IPS DF 19.7 (cell line): ENCODE measurements at places on chromosomes 1 and 21.

DNA sequence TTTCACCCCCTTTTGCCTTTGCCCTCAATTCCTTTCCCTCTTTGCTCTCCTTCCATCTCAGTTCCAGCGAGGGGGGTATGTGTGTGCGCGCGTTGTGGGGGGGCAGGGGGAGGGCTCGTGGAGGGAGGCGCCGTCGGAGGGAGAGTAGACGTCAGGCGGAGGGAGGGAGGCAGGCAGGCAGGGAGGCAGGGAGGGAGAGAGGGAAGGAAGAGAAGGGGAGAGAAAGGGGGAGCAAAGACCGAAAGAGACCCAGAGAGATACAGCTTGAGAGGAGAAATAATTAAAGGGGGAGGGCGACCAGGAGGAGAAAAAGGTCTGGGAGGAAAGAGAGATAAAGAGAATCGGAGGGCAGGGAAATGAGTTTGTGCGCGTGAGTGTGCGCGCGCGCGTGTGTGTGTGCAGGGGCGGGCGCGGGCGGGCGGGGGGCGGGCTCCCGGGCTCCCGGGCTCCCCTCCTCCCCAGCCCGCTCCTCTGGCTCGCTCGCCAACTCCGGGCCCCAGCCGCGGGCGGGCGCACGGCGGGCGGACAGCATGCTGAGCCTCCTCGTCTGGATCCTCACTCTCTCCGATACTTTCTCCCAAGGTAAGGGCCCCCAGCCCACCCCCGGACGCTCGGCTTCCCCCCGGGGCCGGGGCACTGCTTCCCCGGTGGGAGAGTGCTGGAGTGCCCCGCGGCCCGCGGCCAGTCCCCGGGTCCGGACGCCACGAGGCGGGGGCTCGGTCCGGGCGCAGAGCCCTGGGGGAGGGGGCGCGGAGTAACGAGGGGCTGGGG lies at the start of gene KIRREL1:
Gene KIRREL1, plus strand, starts transcription at position 499 of the 771 bp plus-strand sequence. Its CDS starts 32 bp downstream, at position 531.
- DNase-seq, result no peak

GRCh38 chr1:3564921-3565831 lies 46.1 kb downstream of the MEGF6 start:
- DNase-seq, result no peak

DNA sequence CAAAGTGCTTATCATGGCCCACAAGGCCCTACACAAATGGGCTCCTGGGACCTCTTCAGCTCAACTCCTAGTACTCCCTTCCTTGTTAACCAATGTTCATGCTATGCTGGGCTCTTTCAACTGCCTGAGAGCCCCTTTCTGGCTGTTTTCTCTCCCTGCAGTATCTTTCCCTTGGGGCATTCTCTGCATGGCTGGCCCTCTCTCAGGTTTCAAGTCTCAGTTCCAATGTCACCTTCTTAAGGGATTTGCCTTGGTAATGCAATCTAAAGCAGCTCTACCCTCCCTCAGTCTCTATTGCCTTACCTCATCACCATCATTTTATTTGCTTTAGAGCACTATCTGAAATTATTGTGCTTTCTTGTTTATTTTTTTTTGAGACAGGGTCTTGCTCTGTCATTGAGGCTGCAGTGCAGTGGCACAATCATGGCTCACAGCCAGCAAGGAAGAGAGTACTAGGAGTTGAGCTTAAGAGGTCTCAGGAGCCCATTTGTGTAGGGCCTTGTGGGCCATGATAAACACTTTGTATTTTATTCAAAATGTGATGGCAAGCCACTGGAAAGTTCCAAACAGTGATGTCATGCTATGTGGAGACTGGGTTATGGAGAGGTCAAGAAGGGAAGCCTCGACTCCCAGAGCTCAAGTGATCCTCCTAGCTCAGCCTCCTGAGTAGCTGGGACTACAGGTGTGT lies 63.4 kb upstream of the SRSF10 start:
- no peak for DNase-seq

DNA sequence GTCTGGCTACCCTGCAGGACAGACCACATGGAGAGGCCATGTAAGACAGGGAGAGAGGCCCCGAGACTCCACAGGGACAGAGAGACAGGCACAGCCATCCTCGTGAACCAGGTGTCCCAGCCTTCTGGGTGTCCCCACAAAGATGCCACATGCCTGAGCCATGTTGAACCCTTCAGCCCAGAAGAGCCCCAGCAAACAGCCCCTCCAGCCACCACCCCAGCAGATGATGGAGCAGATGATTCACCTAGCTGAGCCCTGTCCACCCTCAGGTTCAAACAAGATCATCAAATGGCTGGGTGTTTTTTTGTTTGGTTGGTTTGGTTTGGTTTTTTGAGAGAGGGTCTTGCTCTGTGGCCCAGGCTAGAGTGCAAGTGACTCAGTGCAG lies 78.7 kb downstream of the DHRS3 start:
- DNase-seq, result no peak

- DNase-seq, result no peak
Measured at GRCh38 chr21:46617267-46618051, 12.6 kb upstream of the S100B start.

DNA sequence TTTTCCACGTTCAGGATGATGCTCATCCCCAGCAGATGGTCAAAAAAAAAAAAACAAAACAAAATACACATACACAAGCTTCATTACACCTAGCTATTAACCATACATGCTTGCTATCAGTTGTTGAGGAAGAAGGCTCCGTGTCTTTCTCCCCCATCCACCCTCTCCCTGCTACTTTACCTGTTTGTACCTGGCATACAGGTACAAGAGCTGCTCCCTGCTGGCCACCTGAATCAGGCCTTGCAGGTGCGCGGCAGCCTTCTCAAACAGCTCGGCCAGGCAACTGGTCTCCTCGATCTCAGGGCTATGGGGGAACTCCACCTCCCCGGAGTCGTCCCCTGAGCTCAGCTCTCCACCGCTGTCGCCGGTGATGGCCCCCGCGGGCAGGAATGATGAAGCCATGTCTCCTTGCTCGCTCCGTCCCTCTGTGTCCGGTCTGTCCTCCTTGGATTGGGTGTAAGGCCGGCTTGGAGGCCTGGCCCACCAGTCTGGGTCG lies 464 bp downstream of the ACBD6 start:
- DNase-seq, result no peak

- DNase-seq, result no peak
Measured at GRCh38 chr1:158037866-158038359, 44.5 kb downstream of the KIRREL1 start.

- DNase-seq, result no peak
Measured at GRCh38 chr1:55530749-55531478, 315.8 kb upstream of the USP24 start.

GRCh38 chr1:60832367-60832766 lies 250.0 kb upstream of the NFIA start:
- no peak for DNase-seq

GRCh38 chr1:30778154-30778978 lies 20.8 kb upstream of the LAPTM5 start:
- DNase-seq, result no peak

DNA sequence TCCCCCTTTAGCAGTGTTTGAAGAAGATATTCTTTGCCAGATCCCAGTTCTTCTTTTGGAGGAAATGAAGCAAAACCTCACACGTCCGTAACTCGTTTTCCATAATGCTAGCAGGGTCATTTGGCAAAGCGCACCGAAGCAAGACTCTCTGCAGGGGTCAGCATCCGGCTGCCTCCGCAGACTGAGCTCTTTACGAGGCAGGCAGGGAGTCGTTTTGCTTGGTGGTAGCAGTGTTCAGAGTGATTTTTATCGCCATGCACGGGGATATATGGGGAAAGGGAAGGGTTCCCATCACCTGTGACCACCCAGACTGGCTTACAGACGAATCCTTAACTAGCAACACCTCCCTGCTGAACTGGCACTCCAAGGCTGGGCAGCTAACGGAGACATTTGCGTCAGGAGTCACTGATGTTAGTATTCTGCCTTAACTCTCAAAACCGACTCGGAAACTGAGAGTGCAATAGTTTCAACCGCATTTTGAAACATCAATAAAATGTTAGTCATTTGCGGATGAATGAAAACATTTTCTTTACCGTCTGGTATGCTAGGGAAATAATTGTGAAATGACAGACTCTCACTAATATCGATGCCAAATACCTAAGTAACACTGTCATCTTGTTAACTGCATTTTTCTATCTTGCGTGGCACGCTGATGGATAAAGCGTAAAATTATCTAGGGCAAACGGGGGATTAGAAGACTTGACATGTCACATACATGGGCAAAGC lies 2.2 kb upstream of the NEGR1 start:
- no peak for DNase-seq

- no peak for DNase-seq
Measured at GRCh38 chr1:3266870-3267549, 187.5 kb upstream of the ARHGEF16 start.

GRCh38 chr1:161954466-161954865 lies 69.2 kb downstream of the OLFML2B start:
- no peak for DNase-seq

GRCh38 chr1:113998361-113998760 lies 19.1 kb downstream of the OLFML3 start:
- no peak for DNase-seq

GRCh38 chr1:212062832-212063438 lies 27.4 kb downstream of the DTL start:
- no peak for DNase-seq

DNA sequence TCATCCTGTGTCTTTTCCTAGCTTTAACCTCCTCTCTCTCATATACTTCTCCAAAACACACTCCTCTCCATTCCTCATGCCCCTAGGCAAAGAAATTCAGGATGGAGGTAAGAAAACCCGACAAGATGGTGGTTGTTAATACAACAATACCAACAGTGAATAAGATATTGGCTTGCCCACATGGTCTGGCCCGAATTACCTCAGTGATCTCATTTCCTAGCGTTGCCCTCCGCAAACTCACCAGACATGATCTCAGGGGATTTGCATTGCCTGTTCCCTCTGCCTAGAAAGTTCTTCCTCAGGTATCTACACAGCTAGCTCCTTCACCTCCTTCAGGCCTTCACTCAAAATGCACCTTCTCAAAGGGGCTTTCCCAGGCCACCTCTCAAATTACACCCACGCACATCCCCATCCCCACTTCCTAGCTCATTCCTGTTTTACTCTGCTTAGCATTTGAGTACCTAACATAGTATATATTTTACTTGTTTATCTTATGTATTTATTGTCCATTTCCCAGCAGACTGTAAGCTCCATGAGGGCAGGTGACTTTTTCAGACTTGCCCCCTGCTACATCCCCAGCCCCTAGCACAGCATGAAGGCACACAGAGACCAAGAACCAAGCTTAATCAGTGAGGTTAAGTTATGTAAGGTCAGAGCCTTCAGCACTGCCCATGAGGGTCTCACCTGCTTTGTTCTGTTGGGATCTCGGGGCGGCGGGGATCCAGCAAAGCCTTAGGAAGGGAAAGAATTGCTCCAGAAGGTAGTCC lies 10.2 kb upstream of the UBR4 start:
- DNase-seq, result no peak

- DNase-seq, result no peak
Measured at GRCh38 chr1:113786069-113786468, 26.2 kb downstream of the RSBN1 start.

GRCh38 chr1:116908266-116908665 lies 1.4 kb upstream of the PTGFRN start:
- no peak for DNase-seq

DNA sequence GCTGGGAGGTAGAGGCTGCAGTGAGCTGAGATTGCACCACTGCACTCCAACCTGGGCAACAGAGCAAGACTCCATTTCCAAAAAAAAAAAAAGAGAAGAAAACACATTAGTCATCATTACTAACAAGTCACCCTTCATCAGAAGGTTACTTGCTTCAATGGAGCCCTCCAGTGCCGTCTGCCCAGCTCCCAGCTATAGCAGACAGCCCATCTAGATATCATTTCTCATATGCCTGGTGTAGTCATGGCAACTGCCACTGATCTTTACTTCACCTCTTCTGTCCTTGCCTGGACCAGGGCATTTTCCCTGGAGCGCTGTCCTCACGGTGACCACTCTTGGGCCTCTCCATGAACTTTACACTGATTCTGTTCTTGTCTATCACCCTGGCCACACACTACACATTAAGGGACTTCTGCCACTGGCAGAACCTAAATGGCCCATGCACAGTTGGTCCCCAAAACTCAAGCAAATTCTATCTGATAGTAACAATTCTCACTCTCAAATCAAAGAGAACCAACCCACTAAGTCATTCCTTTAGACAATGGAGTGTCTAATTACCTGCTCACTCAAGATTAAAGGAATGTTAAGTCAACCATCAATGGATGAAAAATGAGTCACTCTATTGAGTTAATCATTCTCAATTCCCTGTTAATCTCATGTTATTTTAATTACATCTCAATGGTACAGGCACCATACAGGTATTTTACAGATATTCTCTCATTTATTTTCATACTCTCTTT lies 12.9 kb downstream of the GPA33 start:
- no peak for DNase-seq

DNA sequence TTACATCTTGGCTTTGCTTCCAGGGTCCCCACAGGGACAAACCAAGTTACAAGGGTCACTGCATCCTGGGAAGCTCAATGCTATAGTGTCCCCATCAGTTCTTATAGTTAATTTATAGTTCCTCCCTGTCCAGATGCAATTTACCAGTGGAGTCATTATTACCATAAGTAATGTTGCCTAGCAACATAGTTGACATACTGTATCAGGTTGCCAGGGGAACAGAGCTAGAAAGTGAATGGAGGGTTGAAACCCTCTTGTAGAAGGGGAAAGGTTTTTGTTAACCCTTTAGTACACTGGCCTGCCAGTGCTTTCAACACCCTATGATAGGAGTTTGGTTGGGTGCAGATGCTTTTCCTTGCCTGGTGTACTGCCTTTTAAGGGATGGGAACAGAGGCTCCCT lies 34.3 kb upstream of the TTC4 start:
- no peak for DNase-seq

- no peak for DNase-seq
Measured at GRCh38 chr1:178792394-178792793, 67.3 kb downstream of the RALGPS2 start.

DNA sequence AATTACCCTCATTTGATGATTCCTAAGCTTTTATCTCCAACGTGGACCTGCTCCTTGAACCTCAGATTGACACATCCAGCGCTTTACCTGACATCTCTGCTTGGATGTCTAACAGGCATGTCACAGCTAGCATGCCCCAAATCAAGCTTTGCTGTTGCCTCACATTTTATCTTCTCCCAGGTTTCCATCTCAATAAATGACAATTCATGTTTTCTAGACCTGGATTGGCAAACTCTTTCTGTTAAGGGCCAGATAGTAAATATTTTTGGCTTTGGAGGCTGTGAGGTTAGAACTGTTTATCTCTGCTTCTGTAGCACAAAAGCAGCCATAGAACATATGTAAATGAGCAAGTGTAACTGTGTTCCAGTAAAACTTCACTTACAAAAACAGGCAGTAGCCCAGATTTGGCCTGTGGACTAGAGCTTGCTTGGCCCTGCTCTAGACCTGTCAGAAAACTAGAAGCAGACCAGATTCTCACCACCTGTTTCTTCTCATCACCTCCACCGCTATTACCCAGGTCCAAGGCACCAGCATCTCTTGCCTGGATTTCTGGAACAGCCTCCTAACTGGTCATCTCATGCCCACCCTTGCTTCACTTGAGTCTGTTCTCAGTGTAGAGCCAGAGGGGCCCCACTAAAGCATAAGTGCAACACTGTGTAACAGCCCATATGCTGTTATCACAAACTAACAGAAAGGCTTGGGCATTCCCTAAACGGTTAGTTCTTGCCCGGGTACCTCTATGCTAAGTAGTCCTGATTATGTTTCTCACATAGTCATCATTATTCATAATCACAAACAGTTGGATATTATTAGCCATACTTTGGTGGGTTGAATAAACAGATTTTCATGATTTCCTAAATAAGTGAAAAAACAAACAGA lies 42.3 kb downstream of the UBE4B start:
- DNase-seq, result no peak
